Stimulated activated CD4-positive, alpha-beta T cell treated with anti-CD3 and anti-CD28 coated beads, Interleukin-15, amount 100 ng/mL, for 1 hour (primary cell): ENCODE measurements at places on chromosomes 6 and 20.
A peak's percentile ranks its signal among the peaks of the same experiment; 100 is the strongest.

- DNase-seq: no peak
Measured at GRCh38 chr20:24444526-24445190, 24.8 kb upstream of the SYNDIG1 start.

- no peak for DNase-seq
Measured at GRCh38 chr6:88143421-88144157, 22.6 kb downstream of the CNR1 start.

GRCh38 chr6:143513410-143513809 is 1.9 kb upstream of the FUCA2 start:
- no peak for DNase-seq

- no peak for DNase-seq
Measured at GRCh38 chr20:60186412-60186811, 228.2 kb downstream of the CDH26 start.

DNA sequence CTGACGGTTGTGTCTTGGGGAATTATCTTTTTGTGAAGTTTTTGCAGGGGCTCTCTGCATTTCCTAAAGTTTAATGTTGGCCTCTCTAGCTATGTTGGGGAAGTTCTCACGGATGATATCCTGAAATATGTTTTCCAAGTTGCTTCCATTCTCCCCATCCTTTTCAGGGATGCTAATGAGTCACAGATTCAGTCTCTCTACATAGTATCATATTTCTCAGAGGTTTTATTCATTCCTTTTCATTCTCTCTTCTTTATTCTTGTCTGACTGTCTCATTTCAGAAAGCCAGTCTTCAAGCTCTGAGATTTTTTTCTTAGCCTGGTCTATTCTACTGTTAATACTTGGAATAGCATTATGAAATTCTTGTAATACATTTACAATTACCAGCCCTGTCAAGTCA is 61.3 kb downstream of the UNC5CL start:
- no peak for DNase-seq

DNA sequence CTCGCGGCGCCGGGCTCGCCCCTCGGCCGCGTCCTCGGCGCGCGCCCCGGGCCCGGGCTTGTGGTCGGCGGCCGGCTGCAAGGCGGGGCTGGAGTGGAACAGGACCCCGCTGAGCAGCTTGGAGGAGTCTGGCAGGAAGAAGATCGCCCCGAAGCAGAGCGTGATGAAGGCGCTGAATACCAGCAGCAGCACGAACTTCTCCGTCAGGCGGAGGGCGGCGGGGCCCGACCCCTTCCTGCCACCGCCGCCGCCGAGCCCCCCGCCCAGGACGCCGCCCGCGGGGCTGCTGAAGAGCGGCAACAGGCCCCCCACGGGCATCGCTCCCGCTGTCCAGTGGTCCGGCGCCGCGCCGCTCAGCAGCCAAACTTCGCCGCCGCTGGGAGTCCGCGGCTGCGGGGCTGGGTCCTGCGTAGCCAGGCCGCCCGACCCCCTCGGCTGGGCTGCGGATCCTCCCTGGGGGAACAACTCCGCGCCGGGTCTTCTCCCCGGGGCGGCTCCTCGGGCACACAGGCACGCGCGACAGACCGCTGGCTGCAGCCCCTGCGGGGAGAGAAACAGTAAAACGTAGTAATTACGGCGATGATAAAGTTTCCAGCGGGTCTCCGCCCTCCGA is 707 bp downstream of the MAN1A1 start:
- DNase-seq: peak; percentile 14

- no peak for DNase-seq
Measured at GRCh38 chr20:45465491-45466266, 3.9 kb upstream of the WFDC2 start.

GRCh38 chr6:35801148-35801547 is 4.0 kb upstream of the LHFPL5 start:
- no peak for DNase-seq

- no peak for DNase-seq
Measured at GRCh38 chr20:16352321-16352720, 220.9 kb downstream of the KIF16B start.

- DNase-seq: no peak
Measured at GRCh38 chr20:4956200-4956810, 45.0 kb downstream of the SLC23A2 start.

DNA sequence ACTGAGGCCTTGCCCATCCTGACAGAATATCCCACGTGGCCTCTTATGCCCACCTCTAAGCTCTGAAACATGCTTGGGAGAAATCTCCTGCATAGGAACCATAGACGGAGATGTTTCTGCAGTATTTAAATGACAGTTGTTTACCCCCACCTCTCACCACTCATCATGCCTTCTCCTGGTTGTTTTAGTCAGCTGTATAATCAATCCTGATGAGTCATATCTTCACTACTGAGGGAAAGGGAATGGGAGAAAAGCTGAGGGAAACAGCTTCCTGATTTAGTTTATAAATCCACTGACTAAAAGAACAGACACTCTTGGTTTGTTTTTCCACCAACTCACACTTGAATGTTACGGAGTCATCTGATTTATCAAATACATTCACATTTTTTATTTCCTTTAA is 113.2 kb upstream of the TENT5A start:
- no peak for DNase-seq

- no peak for DNase-seq
Measured at GRCh38 chr6:128759447-128759846, 123.5 kb upstream of the LAMA2 start.

DNA sequence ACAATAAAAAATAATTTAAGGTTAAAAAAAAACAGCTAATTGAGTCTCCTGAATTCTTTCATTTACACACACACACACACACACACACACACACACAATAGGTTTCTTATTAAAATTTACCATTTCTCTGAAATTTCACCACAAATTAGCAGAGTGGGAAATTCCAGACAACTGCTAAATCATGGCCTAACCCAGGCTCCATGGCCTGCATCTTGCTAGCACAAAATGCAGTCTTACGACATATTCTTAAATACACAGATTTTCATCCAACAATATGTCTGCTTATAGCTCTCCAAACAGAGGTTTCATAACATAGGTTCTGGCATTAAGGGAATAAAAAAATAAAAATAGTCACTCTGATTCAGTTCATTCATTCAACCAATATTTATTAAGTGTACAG is 46.9 kb downstream of the SOD2 start:
- no peak for DNase-seq

- no peak for DNase-seq
Measured at GRCh38 chr20:25011831-25012241, 19.3 kb upstream of the APMAP start.

DNA sequence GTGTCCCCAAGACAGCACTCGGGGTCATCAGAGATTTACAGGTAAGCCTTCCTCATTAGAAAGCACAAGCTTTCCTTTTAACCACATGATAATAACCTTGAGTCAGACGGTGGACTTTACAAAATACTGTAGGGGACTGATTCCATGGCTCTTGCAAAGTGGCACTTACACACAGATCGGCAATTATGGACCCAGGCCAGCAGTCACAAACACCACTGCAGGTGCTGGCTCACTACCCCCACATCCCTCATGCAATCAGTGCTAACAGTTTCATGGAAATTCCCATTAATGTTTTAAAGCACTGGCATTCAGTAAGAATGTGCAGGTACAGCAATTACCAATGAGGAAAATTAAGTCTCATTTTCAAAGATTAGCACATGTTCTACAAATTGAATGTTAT is 516.5 kb downstream of the PRKN start:
- DNase-seq: no peak

DNA sequence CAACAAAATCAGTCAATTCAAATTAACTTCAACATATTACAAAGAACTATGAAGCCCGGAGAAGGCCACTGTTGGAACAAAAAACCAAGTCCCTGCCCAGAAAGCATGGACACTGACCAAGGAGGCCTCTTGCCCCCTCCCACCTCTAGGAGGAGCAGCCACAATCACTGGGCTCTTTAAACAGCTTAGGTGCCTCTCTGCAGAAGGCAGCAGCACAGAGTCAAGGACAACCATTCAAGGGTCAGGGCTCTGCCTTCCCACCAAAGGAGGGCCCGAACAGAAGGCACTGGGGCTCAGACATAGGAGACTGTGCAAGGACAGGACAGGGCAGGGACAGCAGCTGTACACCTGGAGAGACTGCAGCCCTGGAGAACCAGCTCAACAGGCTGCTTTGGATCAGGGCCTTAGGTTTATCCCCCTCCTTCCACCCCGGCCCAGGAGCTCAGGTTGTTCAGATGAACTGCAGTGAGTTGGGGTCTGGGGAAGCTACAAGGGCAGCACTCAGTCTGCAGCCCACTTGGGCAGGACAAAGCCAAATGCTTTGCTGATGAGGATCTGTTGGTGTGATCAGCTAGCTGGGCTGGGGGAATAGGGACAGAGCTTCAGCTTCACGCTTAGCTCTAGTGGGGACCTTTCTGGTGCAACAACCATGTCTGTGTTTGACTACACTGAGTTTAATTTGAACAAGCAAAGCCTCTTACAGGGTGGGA is 17.8 kb downstream of the TOMM34 start:
- DNase-seq: no peak

DNA sequence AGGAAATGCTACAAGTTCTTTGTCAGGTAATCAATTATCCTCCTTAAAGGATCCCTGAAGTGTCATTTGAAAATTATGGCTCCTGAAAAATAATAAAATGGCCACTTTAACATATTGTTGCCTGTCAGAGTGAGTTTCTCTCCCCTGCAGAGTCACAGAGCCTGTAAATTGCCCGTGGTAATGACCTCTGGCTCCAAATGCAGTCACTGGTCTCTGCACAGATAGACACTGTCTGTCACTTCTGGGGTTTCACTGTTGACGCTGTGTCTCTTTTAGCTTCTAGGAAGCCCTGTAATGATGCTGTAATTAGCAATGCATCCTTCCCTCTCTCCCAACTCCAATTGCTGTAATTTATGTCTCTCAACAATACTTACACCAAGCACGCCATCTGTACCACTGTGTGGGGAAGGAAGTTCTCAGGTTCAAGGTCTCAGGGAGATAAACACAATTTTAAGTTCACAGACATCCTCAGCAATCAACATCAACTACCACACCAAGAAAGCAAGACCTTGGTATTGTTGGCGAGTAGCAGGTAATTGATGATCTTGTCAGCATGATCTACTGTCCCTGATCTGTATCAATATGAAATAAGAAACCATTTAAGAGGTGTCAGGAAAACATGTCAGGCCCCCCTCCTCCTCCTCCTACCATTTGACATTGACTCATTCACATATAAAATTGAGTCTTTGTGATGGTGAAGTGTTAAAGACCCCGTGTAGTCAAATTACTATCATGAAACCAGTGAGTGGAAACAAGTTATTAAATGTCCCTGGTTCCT is 91.2 kb upstream of the SULF2 start:
- no peak for DNase-seq

- DNase-seq: no peak
Measured at GRCh38 chr6:166179704-166180103, 12.1 kb upstream of the TBXT start.

DNA sequence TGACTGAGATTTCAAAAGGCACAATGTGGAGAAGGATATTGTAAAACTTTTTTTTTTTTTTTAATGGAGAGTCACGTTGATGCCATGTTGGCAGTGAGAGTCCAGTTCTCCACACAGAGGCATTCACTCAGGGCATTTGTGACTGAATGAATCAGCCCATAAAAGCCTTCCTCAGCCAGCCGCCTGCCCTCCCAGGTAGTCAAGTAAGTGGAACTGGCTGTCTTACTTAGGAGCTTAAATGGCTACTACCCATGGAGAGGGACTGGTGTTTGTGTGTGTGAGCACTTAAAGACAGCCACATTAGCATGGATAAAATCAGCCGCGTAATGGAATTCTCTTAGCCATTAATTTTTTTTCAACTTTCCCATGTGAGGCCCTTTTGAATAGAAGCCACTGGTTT is 12.6 kb downstream of the AAR2 start:
- no peak for DNase-seq

GRCh38 chr6:138522611-138523010 is 23.3 kb upstream of the NHSL1 start:
- DNase-seq: no peak

GRCh38 chr20:22307409-22307808 is 277.0 kb downstream of the FOXA2 start:
- no peak for DNase-seq

DNA sequence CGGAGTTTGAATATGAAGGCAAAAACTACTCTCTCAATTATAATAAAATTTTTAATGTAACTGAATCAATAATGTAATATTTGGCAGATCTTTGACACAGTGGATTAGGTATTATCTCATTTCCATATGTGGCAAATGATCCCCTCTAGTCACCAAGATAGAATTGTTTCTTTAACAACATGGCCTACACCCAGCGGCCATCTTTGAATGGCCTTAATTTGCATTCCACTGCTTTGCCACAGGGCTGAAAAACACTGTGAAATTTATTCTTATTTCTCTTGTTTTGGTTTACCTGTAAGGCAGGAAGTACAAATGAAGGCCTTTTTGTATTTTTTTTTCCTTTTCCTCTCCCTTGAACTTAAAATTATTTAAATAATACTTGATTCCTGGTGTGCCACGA is 162.6 kb upstream of the SCGN start:
- no peak for DNase-seq

DNA sequence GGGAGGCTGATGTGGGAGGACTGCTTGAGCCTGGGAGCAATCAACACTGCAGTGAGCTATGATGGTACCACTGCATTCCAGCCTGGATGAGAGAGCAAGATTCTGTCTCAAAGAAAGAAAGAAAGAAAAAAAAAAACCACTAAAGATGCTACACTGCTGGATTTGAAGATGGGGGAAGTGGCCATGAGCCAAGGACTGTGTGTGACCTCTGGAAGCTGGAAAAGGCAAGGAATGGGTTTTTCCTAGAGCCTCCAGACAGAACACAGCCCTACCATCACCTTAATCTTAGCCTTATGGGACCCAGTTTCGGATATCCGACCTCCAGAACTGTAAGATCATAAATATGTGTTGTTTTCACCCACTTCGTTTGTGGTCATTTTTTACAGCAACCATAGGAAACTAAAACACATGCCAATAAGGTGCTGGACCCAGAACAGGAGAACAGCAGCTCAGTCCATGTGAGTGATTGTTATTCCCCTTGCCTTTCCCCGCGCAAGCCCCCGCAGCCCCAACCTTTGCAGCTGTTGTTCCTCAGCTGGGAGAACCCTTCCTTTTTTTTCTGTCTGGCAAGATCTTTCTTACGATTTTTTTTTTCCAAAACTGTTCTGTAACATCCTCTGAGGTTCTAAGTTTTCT is 11.1 kb upstream of the VAPB start:
- DNase-seq: no peak

- no peak for DNase-seq
Measured at GRCh38 chr6:84379142-84379541, 151.7 kb upstream of the CEP162 start.

- no peak for DNase-seq
Measured at GRCh38 chr6:105097288-105097687, 82.5 kb downstream of the POPDC3 start.

GRCh38 chr6:42555477-42556457 is 8.1 kb upstream of the UBR2 start:
- no peak for DNase-seq

- DNase-seq: no peak
Measured at GRCh38 chr6:113447088-113447831, 409.9 kb upstream of the MARCKS start.

DNA sequence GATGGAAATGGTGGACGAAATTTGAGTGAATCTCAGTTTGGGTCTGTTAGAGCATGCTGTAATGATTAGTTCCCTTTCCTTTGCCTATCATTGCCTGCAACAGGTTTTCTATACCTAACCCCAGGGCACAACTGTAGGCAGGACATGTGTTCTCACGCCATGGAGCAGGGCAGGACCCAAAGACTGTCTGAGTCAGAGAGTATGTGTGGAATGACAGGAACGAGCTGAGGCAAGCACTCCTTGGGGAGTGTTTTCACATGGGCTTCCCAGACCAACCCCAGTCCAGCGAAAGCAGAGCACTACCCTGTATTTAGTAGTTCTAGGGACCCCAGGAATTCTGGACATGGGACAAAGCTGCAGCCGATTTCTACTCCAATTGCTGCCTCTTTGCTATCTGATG is 234.2 kb downstream of the HACE1 start:
- no peak for DNase-seq

- no peak for DNase-seq
Measured at GRCh38 chr20:20970841-20971240, 135.3 kb downstream of the LINC00237 start.
